ENCODE measurements at places on chromosomes 7 and 10.

DNA sequence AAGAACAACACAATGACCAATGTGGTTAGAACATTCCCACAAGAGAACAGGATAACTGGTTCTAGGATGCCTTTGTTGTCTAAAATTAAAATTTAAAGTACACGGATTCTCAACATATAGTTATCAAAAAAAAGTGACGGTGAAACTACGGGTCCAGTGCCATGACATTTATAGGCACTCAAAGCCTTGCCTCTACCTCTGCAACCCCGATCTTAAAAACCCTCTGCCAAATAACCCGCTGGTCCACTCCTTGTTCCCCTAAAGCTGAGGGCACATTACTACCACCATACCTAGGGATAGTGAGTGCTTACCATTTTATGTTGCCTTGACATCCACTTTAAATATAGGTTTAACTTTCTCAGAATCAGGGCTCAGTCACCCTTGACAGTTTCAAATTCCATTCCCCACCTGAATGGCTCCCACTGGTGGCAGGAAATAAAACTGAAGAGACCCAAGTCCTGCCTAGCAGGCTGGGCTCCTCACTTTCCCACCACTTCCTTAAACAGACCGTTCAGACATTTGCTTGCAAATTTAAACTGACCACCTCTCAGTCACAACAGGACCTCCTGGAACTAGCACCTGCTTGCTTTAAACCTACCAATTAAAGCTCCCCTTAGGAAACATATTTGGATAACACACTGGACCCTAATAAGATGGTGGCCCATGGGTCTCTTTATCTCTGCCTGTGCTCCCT lies 169.9 kb upstream of the ASAH2 start:
- DNase-seq = peak; percentile 6

GRCh38 chr10:131769571-131770410 lies 131.0 kb upstream of the PPP2R2D start:
- no peak for DNase-seq

DNA sequence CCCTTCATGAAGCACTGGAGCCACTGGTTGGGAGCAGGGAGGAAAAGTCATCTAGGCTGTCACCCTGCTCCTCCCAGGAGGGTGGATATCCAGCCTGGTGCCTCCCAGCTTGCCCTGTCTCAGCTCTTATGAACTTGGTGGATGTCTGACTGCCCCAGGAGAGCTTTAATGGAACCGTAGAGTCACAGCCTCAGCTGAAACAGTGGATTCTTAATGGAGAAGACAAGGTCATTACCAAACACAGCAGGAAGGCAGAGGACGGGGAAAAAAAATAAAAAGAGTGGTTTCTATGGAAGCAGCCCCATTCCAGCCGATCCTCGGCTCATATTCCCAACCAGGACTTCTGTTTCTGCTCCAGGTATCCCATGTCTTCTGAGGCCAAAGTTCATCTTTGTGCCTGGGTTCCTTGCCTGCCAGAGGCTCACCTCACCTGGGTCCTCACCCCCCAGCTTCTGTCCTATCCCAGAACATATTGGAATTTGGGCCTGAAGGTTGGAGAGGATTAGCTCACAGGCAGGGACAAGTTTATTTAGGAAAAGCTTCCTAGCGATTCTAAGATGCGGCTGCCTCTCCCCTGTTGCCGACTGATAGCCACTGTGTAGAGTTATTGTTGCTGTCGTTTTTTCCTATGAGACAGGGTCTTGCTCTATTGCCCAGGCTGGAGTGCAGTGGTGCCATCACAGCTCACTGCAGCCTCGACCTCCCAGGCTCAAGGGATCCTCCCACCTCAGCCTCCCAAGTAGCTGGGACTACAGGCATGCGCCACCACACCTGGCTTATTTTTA lies 15.6 kb downstream of the CCL26 start:
- DNase-seq = no peak

GRCh38 chr7:43921423-43921822 lies 4.8 kb upstream of the UBE2D4 start:
- DNase-seq = no peak

DNA sequence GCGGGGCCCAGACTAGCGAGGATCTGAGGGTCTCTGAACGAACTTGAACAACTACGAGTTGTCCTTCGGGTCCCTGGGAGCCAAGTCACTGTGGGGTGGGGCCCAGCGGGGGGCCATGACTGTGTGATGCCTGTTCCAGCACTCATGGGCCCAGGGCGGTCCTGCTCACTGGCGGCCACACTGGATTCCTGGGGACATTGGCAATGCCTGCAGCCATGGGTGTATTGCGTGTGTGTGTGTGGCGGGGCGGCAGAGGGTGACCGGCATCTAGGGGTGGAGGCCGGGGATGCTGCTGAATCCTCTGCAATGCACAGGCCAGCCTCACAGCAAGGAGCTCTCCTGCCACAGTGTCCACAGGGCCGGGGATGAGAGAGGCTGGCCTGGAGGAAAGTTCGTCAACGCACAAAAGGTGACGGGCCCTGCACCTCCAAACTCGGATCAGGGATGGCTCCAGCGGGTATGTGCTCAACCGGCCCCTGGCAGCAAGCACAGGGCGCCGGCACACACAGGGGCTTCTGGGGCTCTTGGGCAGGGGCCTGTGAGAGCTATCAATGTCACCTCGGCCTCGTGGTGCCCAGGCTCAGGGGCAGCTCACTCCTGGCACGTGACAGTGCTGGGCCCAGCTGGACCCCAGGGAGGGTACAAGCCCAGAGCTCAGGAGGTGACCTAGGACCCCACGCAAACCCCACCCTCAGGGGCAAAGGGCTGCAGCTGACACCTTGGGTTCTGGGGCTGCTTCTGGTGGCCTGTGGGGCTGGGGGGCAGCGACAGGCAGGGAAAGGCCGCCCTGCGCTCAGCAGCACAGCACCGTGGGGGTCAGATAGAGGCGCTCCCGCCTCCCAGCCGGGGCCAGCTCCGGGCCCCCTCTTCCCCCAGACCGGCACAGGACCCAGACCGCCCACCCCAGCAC lies 27.9 kb downstream of the PAPOLB start:
- no peak for DNase-seq

GRCh38 chr10:5555021-5555510 lies 30.3 kb downstream of the CALML3 start:
- DNase-seq = no peak

DNA sequence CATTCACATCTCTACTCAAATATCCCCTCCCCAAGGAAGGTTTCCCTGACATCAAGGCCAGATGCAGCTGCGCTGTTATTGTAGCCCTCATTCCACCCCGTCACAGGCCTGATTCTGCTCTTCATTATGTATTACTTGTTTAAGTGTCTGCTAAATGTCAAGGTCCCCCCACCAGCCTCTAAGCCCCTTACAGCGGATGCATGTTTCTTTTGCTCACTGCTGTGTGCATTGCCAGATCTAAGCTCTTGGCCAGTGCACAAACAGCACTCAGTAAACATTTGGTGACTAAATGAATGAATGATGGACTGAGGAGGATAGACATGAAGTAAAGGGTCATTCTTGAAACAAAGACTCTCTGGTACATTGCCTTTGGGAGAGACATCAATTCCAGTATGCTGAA lies 90.6 kb downstream of the NEBL start:
- DNase-seq = no peak
